Type B pancreatic cell (in vitro differentiated cells): ENCODE measurements at places on chromosomes 16 and 17. TPM values are rescaled to one million over a fixed set of nuclear protein-coding genes. Genes with fewer than 3 reads are reported as not detected.

GRCh38 chr16:68910051-68910450, 66.7 kb downstream of the TANGO6 start:
- no peak for DNase-seq

- no peak for DNase-seq
Observed at GRCh38 chr17:15236281-15237105, 28.6 kb downstream of the PMP22 start.

GRCh38 chr16:49010396-49010795, 271.2 kb downstream of the CBLN1 start:
- DNase-seq, result no peak

GRCh38 chr16:68286153-68287074, 22.1 kb downstream of the SLC7A6 start:
- DNase-seq, result no peak

- DNase-seq, result no peak
Observed at GRCh38 chr16:28930652-28931051, 1.1 kb upstream of the CD19 start.

DNA sequence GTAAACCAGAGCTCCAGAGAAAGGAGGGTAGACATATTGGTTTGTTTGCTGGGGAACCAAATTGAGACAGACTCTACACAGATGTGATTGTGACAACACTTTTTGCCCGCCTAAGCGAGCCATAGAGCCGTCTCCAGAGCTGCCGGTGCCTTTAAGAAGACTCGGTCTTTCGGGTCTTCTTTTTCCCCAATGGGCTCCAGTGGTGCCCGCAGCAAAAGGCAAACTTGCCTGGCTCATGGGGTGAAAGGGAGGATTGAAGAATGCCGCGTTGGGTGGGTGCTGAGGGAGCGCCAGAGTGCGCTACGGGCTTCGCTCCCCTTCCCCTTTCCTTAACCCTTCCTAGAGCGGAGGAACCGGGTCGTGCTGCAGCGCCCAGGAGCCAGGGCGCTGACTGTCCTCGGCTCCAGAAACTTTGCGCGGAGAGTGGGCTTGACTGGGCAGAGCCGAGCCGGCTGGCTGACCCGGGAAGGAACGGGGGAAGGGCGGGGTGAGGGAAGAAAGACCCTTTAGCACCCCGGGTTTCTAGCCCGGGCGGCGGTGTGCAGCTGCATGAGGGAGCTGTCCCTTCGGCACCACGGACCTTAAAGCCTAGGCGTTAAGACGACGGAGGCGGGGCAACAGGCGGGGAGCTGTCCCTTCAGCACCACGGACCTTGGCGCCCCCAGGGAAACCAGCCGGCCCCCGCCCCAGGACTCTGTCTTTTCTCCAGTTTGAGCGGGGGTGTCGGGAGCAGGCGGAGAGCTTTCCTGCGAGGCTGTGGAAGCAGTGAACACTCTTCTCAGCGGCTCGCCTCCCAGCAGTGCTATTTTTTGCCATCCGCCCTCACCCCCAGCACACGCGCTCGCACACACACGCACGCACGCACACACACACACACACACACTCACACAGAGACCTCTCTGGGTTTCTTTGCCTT, at the start of gene CACNG3:
CACNG3 (plus strand) TSS at position 880 of the 916 bp plus-strand sequence. CDS start 420 bp downstream, outside the sequence.
- DNase-seq, result peak; percentile 72

The TCAP gene
- 1.5 and 2.4 TPM in 2 replicates for total RNA-seq

GRCh38 chr16:51994597-51994996, 552.3 kb downstream of the TOX3 start:
- DNase-seq, result no peak

GRCh38 chr16:19938536-19938935, 53.9 kb upstream of the GPRC5B start:
- no peak for DNase-seq

The CDK5RAP3 gene
- 187 and 217 TPM in 2 replicates for total RNA-seq

DNA sequence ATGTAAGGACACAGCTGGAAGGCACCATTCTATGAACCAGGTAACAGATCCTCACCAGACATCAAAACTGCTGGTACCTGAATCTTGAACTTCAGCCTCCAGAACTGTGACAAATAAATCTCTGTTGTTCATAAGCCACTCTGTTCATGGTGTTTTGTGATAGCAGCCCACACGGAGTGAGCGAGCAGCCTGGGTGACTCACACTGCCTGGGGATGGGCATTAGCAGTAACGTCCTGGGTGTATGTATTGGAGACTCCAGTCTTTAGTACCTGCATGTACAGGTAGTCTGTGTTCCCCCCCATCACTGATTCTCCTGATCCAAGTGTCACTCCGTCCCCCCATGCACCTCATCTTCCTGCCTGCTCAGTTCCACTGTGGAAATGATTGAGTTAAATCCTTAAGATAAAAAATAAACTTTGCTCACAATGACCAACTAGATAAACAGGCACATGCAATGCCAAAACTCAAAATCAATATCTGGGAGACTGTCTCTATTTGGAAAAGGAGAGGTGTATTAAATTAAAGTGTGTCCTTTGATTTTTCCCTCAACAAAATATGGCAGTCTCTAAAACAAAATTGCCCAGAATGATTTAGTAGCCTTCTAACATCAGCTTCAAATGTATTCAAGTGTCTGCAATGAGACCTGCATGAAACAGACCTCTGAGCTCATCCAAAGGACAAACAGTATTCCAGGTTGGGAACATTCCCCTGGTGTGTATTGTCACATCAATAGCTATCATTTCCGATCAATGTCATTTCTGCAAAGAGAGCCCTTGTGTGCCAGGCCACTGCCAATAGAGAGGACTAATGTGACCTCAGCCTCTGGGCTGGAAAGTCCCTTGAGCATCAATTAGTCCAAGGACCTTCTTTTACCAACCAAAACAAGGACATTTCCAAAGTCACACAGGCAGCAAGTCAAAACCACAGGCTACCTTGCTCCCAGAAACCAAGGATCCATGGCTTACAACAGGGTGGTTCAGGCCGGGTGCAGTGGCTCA, 12.2 kb upstream of the VAT1L start:
- DNase-seq, result no peak

GRCh38 chr17:43105146-43105545, 20.0 kb downstream of the BRCA1 start:
- no peak for DNase-seq

The PDIA2 gene
- 1.0 and 1.6 TPM in 2 replicates for total RNA-seq

GRCh38 chr17:32124985-32125847, 17.1 kb upstream of the RHOT1 start:
- DNase-seq, result no peak

DNA sequence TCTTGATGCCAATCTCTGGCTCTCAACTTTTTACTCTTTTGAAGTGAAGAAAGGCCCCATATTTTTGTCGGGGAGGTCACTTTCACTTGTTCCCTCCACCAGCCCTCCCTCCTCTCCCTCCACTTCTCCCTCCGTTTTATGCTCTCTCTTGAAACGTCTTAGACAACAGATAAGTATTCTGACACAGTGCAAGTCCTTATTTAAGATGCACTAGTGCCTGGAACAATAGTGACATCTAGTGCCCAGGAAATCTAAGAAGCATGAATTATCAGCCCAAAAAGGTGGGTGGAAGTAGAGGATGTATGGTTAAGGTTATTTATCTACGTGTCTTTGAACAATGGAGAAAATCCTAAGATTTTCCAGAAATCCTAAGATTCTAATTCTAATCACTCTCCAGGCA, 17.9 kb downstream of the PSME3IP1 start:
- DNase-seq, result no peak

The MYO1C gene
- 73.6 and 132 TPM in 2 replicates for total RNA-seq

The PRPF8 gene
- 277 and 321 TPM in 2 replicates for total RNA-seq

The SLC5A10 gene
- total RNA-seq, result 0.19 TPM in 1 of 2 replicates, not detected in the other

- DNase-seq, result no peak
Observed at GRCh38 chr17:47727704-47728036, 5.4 kb upstream of the TBX21 start.

GRCh38 chr17:55567240-55568214, 56.3 kb upstream of the SMIM36 start:
- DNase-seq, result no peak

- DNase-seq, result no peak
Observed at GRCh38 chr17:59004338-59005111, 102.2 kb downstream of the TRIM37 start.

The TMEM100 gene
- total RNA-seq, result 2.5 and 21.4 TPM in 2 replicates

The SHISA6 gene
- 2.4 and 5.0 TPM in 2 replicates for total RNA-seq

DNA sequence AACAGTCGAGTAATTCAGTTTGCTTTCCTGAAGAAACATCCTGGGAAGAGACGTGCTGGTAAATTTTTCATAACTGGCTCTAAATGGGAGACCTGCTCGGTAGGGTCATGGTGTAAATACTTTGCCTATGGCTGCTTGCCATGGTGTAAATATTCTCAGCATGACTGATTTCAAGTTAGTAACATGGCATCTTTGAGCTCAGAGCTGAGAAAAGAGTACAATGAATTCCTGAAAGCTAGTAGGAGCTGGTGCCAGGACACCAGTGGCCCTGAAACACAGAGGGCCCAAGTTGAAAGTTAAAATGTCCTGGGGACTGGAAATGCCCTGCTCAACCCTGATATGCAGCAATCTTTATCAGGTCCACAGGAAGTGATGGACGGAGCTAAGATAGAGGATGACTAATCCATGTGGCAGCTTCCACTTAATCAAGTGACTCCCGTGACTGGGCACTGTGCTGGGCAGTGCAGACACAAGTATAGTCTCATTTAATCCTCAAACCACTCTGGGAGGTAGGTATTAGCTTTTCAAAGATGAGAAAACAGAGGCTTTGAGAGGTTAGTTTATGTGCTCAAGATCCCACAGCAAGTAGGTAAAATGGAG, 130.1 kb upstream of the ADAMTS18 start:
- no peak for DNase-seq

The CHST4 gene
- total RNA-seq, result 0.33 TPM in 1 of 2 replicates, not detected in the other

DNA sequence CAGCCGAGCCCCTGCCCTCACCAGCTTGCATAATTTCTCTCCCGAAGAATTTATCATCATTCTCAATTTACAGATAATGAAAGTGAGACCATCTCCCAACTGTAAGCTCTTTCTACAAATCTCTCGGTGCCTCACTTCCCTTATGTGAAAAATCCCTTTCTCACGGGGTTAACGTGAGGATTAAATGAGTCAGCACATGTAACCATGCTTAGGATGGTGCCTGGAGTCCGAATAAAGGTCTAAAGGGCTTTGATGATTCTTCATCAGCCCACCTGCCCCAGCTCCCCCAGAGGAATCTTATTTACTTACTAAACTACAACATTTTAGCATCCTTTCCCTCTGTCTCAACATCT, 24.8 kb upstream of the PIK3R6 start:
- no peak for DNase-seq

The HOXB13 gene
- total RNA-seq, result 0.59 TPM in 1 of 2 replicates, not detected in the other

DNA sequence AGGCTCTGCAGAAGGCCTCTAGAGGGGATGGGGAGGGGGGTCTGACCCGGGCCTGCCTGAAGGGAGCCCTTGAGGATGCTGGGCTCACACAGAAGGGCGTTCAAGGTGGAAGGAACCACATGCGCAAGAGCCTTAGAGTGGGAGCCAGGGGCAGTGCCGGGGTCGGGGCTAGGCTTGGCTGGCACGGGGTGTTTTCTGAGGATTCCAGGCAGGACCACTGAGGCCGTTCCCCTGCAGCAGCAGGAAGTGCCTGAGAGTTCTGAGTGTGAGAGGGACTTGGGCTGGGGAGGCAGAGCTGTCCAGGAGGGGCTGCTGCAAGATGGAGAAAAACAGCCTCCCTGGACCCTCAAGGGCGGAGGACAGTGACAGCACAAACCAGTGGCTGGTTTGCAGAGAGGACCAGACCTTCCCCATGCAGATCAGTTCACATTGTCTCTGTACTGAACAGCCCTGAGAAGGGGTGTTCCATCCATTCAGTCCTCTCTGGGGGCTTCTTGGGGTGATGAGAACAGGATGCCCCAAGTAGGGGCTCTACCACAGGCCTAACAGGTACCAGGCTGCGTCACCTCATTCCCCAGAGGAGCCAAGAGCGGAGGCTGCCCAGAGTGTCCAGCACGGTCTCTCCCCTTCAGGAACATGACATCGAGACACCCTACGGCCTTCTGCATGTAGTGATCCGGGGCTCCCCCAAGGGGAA, 3.4 kb downstream of the NDRG4 start:
- DNase-seq, result no peak

The CDK5R1 gene
- 6.9 and 9.7 TPM in 2 replicates for total RNA-seq
